ENCODE measurements at places on chromosomes 11 and 22.
A peak's percentile ranks its signal among the peaks of the same experiment; 100 is the strongest.

- no peak for DNase-seq
Observed at GRCh38 chr11:118175031-118175992, 1.1 kb downstream of the SCN2B start.

DNA sequence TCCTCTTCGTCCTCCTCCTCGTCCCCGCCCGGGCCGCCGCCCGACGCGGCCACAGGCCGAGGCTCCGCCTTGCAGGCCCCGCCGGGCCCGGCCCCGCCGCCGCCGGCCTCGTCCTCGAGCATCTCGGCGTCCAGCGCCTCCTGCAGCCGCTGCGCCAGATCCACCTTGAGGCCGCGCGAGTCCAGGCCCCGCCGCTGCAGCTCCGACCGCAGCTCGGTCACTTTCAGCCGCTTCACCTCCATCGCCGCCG is 417 bp downstream of the HNRNPUL2 start:
- DNase-seq, result no peak

- no peak for DNase-seq
Observed at GRCh38 chr11:76674517-76675400, 4.2 kb upstream of the LRRC32 start.

DNA sequence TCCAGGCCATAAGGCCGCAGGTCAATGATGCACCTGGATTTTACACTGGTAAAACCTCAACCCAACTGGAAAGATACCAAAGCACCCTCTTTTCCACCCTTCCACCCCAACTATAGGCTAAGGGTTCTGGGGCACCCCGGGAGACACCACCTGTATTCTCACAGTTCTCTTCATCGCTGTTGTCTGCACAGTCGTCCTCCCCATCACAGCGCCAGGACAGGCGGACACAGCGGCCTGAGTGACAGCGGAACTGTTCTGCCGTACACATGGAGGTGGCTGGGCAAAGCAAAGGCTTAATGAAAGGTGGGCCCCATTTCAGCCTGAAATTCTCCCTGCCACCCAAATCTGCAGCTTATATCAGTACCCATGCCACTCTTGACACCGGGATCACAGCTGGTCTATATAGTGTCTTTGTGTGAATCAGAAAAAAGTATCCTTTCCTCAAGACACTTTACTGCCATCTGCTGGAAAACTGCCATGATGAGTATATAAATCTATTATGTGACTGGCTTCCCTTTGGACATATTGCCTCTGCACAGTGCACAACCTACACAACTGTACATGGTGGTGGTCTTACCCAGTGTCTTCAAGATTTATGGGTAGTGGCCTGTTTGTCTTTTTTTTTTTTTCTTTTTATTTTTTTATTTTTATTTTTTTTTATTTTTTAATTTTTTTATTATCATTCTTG is 21.5 kb downstream of the LRP4 start:
- DNase-seq, result peak; percentile 41

DNA sequence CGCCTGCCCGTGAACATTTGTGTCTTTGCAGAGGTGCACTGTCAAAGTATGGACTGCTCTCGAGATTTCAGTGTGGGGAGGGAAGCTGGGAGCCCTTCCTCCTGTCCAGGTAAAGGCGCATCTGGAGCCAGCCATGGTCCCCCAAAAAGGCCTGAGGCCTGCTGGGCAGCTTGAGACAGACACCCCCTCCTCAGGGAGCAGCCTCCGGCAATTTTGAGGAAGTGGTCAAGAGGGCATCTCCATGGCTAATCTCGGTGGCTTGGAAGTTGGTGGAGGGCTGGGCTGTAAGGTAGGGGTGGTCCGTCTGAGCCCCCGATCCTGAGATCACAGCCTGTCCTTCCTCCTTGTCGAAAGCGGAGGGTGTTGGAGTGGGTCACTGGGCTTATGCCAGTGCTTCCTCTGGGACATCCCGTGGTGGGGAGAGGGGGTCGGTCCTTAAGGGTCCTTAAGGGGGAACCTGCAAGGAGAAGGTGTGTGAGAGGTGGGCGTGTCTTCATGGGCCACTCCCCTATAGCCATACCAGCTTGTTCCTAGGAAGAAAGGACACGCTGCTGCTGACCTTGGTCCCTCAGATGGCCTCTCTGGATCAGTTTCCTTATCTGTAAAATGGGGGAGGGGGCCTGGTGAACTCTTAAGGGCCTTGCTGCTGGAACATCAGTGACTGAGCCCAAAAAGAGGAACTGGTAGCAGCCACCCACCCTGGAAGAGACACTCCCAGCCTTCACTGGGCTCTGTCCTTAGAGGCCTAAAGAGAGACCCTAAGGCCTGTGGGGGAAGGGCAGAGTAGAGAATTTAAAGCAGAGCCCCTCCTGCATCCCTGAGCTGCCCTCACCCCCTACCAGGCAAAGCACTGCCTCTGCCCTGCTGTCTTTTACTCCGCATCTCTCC is 2.6 kb downstream of the KCNC1 start:
- no peak for DNase-seq

GRCh38 chr11:74330075-74330858 is 18.8 kb upstream of the P4HA3 start:
- no peak for DNase-seq

- DNase-seq, result no peak
Observed at GRCh38 chr11:103541186-103541795, 432.1 kb downstream of the DYNC2H1 start.

GRCh38 chr11:19519912-19520641 is 192.6 kb upstream of the NAV2 start:
- no peak for DNase-seq

GRCh38 chr22:46042786-46043185 is 65.8 kb upstream of the WNT7B start:
- no peak for DNase-seq

DNA sequence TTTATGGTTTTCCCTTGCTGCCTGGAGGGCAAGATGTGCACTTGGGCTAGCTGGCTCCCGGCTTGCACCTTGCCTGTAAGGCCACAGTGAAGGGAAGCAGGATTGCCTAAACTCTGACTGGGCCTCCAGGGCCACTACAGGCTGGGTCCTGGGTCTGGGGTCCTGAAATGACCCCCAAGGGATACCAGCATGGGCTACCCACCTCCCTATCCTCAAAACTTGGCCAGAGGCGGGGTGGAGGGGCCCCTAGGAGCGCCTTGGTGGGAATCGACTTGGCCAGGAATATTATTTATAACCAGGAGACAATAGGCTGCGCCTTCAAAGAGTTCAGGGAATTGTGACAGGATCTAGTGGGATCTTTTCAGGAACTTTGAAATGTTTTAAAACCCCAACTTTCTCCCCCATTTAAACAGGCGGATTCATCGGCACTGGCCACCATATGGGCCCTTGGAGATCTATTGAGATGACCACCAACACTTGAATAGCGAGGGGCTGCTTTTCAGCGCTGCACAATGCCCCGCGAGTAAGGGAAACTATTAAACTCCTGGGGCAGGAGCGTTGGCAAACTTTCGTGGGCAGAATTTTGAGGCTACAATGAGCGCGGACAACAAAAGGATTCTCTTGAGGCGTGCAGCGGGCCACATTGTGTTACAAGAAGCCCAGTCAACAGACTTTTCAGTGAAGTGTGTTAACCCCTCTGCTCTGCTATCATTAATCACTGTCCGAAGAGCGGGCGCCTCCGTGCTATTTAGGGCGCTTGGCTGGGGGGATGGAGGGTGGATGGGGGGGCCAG is 15.2 kb downstream of the PAX6 start:
- DNase-seq, result no peak

DNA sequence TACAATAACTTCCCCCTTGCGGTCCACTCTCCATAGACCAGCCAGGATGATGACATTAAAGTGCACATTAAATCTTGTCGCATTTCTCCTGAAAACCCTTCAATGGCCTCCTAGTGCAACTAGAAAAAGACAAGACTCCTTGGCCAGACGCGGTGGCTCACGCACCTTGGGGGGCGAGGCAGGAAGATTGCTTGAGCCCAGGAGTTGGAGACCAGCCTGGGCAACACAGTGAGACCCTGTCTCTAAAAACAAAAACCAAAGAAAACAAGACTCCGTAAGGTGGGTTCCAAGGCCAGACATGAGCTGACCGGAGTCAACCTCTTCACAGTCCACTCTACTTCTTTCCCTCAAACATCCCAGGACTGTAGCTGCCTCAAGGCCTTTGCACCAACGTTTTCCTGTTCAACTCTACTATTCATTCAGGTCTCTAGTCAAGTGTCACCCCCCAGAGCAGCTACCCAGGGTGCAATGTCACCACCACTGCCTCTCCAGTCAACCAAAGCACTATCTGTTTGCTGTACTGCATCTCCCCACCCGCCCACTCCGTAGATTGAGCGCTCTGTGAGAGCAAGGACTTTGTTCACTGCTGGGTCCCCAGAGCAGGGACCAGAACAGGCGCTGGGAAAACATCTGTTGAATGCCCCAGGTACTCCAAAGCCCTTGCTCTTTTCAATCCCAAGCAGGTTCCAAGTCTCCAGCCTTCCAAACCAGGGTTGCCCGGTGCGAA is 739 bp downstream of the ZMAT5 start:
- no peak for DNase-seq

GRCh38 chr11:134372961-134373360 is 39.1 kb downstream of the B3GAT1 start:
- DNase-seq, result no peak

- DNase-seq, result no peak
Observed at GRCh38 chr11:107951155-107951554, 22.9 kb downstream of the RAB39A start.

GRCh38 chr22:17808693-17809403 is 34.6 kb upstream of the BID start:
- DNase-seq, result no peak

DNA sequence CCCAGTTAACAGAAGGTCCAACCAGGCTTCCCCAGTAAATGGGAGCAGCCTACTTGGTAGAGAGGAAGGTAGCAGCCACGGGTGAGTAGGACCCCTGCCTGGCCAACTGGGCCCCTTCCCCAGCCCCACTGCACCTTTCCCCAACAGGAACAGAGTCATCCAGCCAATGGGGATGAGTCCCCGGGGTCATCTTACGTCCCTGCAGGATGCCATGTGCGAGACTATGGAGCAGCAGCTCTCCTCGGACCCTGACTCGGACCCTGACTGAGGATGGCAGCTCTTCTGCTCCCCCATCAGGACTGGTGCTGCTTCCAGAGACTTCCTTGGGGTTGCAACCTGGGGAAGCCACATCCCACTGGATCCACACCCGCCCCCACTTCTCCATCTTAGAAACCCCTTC is 6.6 kb downstream of the RIC8A start:
- DNase-seq, result no peak

- peak; percentile 86 for DNase-seq
Observed at GRCh38 chr11:3905080-3905953, 49.9 kb downstream of the STIM1 start.

DNA sequence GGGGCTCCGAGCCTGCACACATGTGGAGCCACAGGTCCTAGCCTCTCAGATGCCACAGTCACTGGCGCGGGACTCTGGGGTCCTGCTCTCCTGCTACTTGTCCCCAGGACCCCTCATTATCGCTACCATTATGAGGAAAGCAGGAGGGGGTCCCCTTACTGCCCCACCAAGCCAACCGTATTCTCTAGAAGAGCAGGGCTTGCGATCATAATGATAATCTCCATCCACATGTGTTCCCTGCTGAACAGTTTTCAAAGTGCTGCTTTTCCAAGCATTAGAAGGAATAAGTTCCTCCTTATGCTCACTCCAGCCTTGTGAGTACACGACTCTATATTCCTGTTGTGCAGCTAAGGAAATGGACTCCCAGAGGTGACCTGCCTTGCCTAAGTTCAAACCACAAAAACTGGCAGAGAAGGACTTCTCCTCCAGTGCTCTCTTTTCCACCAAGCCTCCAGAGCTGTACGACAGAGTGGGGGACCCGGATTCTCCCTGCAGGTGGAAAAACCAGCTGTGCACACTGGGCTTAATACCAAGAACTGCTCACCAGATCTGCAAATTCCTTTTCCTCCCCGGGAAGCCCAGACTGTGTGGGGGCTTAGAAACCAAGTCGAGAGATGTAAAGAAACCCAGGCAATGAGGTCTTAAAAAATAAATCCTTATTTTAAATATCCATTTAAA is 92.8 kb upstream of the DRD2 start:
- DNase-seq, result no peak

GRCh38 chr22:29391546-29391945 is 3.2 kb upstream of the AP1B1 start:
- DNase-seq, result no peak

- DNase-seq, result no peak
Observed at GRCh38 chr11:119044708-119045107, 12.3 kb downstream of the HYOU1 start.

- no peak for DNase-seq
Observed at GRCh38 chr11:93326681-93327080, 3.9 kb upstream of the DEUP1 start.

DNA sequence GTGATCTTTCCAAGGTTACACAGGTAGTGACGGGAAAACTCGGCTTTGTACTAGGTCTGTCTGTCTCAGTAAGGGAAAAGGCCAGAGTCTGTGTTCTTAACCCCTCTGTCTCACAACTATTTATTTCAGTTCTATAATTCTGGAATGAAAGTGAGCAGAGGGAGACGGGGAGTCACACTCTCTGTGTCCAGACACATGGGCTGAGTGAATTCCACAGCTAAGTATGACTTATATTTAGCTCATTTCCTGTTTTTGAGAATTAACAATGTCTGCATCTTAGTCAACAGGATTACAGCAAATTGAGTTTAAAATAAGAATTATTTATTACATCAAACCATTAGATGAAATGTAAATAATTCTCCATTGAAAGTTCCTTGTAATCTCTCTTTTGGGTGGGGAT is 62.5 kb upstream of the OR4B1 start:
- no peak for DNase-seq

GRCh38 chr22:50399751-50400331 is 56.7 kb downstream of the PPP6R2 start:
- DNase-seq, result peak; percentile 58

- no peak for DNase-seq
Observed at GRCh38 chr22:19988965-19989724, 27.5 kb downstream of the ARVCF start.

GRCh38 chr22:32733923-32734514 is 67.5 kb upstream of the TIMP3 start:
- no peak for DNase-seq

- no peak for DNase-seq
Observed at GRCh38 chr22:20725987-20726558, 47.8 kb upstream of the SERPIND1 start.

GRCh38 chr22:27883656-27884350 is 35.3 kb downstream of the PITPNB start:
- DNase-seq, result no peak

- no peak for DNase-seq
Observed at GRCh38 chr11:125086633-125087296, 23.7 kb downstream of the SLC37A2 start.

DNA sequence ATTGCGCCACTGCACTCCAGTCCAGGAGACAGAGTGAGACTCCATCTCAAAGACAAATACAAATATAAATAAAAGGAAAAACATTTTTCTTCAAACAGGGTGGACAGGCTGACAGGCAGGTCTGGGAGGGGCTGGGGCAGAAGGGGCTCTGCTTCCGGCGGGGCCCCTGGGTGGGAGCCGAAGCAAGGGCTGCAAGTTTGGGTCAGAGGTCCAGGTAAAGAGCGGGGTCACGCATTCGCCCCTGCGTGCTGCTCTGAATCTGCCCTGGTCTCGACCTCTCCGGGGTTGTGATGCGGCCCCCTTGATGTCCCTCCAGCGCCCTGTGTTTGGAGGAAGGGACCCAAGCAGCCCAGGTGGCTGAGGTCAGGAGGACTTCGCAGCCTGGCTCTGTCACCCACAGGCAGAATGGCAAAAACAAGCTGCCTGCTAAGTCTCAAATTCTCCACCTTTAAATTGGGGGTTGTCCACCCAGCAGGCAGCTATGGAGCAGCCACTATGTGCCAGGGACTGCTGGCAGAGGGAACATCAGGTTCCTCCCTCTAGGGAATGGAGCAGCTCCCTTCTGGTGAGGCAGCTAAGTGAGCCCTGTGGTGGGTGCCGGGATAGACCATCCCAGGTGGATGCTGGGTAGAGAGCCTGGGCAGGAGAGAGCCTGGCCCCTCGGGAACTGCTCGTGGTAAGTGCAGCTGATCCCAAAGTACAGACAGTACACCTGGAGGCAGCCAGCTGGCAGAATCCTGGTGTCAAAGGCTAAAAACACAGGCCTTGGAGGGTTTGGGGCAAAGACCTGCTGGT is 10.3 kb upstream of the PHF21B start:
- no peak for DNase-seq

All from urothelium cell line (cell line).